Fibroblast of the aortic adventitia (primary cell): ENCODE measurements at places on chromosomes 3 and 15.

DNA sequence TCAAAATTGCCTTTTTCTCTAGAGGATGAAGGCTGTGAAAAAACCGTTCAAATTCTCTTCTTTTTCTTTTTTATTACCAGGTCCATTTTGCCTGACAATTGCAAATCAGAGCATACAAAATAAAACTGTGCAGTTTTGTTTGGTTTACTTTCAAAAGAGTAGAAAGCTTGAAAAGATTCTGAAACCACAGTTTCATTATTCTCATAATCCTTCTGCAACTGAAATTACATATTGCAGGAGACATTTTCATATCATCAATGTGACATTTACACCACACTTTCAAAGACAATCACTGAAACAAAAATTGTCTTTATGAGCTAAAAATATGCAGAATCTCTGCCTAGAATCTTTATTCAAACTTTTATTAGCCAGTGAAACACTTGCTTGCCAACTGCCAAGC is 296.4 kb upstream of the TPRG1 start:
- DNase-seq = no peak

DNA sequence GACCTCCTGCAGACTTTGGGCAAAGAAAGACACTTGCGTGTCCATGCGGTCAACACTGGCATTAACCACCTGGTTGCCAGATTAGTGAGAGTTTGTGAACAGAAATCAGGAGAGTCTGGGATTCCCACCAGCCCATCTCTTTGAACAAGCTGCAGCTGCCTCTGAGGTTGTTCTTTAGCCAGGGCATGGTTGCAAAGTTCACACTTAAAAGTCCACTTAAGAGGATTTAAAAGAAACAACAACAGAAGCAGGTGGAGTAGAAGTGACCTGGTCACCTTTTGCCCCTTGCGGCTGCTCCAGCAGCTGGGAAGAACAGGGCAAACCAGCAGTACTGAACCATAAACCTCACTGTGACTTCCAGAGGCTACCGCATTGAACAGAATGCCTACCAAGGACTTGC is 97.3 kb downstream of the FOXB1 start:
- DNase-seq = no peak

GRCh38 chr3:177883957-177884356 is 652.3 kb upstream of the KCNMB2 start:
- no peak for DNase-seq

DNA sequence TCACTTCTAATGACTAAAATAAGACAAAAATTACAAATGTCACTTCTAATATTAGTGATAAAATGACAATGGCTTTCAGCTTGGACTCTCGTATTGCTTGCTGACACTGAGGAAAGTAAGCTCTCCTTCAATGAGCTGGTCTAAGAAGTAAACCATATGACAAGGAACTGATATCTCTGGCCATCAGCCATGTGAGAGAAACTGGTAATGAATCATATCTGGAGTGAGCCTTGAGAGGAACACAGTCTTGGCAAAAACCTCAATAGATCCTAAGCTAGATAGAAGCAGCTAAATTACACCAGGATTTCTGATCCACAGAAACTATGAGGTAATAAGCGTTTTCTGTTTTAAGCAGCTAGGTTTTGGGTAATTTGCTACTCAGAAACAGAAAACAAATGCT is 1575.1 kb downstream of the OTOL1 start:
- peak; percentile 22 for DNase-seq

GRCh38 chr15:98025237-98025636 is 64.7 kb downstream of the ARRDC4 start:
- peak; percentile 76 for DNase-seq

DNA sequence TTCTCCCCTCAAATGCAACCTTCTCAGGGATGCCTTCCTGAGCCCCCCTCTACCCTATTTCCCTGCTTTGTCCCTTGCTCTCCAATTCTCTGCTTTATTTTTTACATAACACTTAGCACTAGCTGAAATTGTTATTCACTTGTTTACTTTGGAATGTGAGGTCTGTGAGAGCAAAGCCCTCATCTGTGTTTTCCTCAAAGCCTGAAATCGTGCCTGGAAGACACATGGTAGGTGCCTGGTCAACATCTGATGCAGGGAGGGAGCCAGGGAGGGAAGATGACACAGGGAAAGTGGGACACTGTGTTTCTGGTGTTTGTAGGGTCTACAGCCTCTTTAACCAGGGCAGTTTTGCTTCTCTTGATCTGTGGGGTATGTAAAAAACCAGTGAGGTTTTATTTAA is 23.6 kb downstream of the EIF2AK4 start:
- no peak for DNase-seq

DNA sequence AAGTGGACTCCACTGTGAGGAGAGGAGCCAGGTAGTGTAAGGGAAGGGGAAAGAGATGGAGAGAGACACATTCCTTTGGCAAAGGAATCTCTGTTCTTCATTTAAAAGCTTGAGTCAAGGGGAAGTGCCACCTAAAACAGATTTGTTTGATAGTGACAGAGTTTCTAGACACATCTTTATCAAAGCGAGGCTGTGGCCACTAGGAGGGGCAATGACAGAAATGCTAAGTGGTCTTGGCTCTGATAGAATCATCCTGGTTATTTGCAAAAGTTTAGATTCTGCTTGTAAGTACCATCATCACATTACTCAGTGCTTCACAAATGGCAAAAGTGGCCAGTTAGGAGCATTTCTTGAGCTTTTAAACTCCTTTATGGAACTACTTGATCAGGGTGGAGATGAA is 261.4 kb downstream of the CNTN3 start:
- no peak for DNase-seq

GRCh38 chr3:144381607-144382006 is 410.0 kb downstream of the DIPK2A start:
- no peak for DNase-seq

DNA sequence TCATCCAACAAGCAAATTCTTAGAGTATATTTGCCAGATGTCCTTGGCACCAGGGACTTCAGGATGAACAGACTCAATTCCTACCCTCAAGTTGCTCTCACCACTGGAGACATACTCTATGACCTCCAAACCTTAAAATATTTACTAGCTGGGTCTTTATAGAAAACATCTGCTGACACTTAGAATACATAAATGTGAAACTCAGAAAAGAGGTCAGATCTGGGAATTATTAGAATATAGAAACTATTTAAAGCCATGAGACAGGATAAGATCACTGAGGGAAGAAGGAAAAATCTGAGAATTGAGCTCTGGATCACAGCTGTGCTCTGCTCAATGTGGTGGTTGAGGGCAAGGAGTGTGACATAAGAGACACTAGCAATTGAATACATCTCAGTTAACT is 695.4 kb upstream of the UBE2E2 start:
- DNase-seq = no peak

DNA sequence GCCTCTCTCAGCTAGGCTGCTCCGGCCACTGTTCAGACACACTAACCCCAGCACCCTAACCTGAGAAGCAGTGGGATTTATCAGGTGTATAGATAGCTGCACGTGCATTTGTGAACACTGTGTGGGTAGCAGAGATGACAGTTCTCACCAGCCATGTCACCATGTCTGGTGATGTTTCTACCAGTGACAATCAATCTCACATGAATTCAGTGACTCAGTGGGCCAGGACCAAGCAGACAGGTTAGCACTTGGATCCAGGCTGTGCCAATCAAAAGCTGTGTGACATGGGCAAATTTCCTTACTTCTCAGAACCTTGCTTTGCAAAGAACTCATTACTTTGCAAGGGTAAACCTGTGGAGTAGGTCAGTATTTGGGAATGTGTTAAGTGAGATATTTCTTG is 65.3 kb upstream of the GATM start:
- no peak for DNase-seq

DNA sequence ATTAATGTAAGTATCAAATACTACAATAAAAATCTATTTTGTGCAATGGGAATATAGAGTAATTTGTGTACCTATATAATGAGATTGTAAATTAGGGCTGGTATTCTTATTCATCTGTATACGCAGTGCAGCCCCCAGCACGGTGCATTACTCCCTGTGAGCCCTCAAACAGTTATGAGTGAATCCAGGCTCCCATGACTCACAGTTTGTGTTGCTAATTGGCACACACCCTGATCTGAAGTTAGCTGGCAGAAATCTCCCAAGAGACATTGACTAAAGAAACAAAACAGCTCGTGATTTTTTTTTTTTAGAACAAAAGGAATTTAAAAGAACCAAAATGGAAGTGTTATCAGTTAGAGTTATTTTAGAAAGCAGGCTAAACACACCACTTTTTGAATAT is 15.7 kb downstream of the GK5 start:
- DNase-seq = peak; percentile 97

- no peak for DNase-seq
These were observed 63.4 kb upstream of the PSMD6 start for GRCh38 chr3:64086479-64087252.

GRCh38 chr3:124478830-124479229 is 251.4 kb upstream of the UMPS start:
- DNase-seq = no peak

- peak; percentile 74 for DNase-seq
These were observed 123.3 kb downstream of the XXYLT1 start for GRCh38 chr3:195147649-195148080.

DNA sequence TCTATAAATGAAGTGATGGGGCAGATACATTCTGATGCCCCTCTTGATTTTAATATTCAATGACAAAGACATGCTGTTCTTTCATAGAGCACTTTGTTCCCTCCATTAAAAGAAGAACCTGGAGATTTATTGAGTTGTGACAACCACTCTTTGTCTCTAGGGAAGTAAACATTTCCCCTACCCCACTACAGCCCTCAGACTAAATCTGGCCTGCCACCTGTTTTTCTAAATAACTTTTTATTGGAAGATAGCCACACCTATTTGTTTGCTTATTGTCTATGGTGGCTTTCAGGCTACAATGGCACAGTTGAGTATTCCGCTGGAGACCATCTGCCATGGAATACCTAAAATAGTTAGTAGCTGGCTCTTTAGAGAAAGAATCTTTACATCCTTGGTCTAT is 41.2 kb upstream of the ZNF385D start:
- DNase-seq = no peak

GRCh38 chr15:100123611-100124010 is 218.2 kb downstream of the ADAMTS17 start:
- DNase-seq = no peak

DNA sequence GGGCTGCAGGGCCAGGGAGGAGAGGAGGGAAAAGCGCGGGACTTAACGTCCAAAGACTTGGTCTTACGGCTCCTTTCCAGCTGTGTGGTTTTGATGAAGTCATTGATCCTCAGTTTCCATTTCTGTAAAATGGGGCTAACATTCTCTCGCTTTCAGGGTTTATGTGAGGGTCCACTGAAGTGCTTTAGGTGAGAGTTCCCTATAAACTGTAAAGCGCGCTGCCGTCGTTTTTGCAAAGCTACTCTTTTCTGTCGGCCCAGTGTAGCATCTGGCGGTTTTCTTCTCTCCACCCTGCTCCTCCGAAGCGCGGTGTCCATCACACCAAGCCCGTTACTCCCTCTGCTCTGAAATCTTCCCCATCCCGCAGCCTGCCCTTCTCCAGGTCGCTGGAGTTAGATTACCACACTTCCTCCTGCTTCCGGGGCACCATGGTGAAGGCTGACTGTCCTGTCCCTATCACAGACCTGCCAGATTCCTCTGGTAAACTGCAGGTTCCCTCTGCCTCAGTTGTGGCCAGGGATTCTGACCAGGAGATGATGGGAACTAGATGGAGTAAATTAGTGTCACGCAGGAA is 702 bp upstream of the DNAJC17 start:
- no peak for DNase-seq

- no peak for DNase-seq
These were observed 245.1 kb downstream of the THRB start for GRCh38 chr3:24249523-24249922.

DNA sequence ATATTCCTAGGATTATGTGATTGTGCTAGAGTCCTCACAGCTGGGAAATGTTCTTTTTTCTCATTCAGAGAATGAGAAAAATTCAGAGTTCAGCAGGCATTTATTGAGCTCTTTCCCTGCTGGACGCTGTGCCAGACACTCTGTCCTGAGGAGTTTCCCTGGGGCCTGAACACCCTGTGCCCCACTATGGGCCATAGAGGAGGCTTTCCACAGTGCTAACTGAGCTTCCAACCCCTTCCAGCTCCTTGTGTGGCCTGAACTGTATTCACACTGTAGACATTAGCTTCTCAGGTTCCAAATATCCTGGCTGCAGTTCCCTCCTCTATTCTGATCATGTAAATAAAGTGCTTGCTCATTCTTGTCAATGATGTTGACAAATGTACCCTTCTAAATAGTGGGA is 10.0 kb downstream of the ABHD2 start:
- no peak for DNase-seq

- DNase-seq = no peak
These were observed 102.4 kb upstream of the HACD2 start for GRCh38 chr3:123687286-123687685.

DNA sequence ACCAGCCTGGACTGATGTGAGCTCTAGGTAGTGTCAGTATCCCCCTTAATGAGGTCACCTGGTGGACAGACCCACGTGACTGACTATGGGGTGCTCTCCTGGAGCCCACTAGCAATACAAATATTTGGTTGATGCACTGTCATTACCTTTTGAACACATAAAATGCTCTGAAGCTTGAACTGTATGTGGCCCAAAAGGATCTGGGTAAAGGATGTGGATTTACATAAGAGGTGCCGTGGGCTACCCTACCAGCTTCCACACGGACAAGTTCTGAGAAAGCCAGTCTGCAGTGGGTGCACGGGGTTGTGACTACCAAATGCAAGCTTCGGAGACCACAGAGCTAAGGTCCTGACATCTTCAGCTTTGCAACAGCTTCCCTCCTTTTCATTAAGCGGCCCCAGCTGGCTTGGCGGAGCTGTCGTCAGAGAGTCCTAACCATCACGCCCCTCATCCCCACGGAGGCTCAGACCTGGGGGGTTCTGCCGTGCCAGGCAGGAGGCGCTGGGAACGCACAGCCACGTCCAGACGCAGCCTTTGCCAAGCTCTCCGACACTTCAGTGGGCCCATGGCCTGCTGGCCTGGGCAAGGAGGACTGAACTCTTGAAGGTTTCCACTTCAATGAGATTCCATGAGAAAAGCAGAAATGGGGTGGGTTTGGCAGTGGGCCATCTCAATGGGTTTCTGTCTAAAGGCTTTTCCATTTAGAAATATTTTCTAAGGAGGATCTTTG is 228.3 kb downstream of the ADAMTS17 start:
- DNase-seq = no peak

DNA sequence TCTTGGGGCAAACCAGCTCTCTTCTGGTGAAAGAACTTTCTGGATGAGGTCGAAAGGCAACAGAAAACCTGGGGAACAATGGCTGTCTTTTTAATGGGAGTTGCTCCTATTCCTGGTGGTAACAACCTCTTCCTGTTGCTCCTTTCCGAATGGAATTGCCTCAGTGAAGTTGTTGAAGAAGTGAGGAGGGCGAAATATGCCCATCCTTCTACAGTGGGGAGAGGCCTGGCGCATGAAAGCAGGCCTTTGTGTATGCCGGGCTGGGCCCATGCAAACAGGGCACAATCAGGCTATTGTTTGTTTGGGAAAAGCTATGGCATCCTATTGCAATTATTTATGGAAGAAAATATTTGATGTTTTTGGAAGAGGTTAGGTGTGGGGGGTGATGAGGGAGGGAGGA is 166.9 kb downstream of the IGF1R start:
- no peak for DNase-seq
